Cortex of kidney (tissue), 1 donor: ENCODE measurements at places on chromosomes 7 and 10.

GRCh38 chr7:100119970-100120732 lies 717 bp downstream of the CNPY4 start:
- no peak for DNase-seq

DNA sequence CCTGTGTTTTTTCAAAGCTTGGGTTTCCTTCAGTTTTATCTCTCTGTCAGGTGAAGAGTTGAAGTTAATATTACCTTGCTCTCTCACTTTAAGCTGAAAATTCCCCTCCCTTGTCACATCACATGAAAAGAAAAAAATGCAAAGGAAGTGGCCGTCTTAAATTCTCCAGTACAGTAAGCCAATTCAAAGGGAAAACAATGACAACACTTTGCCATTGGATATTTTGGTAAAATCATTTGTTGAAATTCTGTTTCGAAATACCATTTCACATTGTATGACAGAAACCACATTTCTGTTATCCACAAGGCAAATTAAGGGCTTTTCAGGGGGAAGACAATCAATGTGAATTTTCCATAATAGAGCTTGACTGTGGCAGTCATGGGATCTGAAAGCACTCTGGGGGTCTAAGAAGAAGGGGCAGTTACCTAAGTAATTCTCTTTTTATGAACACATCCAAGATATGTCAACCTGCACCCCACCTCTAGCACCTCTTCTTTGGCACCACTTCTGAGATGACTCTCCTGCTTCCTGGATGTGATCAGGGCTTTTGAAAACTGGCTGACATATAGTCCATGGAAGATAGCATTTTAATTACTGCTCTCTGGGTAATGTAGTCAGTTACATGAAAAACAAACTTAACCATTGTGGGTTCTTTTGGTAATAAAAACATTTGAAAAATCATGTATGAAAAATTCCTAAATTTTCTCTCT lies 63.8 kb downstream of the ENTPD1 start:
- no peak for DNase-seq

GRCh38 chr7:137471128-137471527 lies 127.6 kb upstream of the PTN start:
- no peak for DNase-seq

DNA sequence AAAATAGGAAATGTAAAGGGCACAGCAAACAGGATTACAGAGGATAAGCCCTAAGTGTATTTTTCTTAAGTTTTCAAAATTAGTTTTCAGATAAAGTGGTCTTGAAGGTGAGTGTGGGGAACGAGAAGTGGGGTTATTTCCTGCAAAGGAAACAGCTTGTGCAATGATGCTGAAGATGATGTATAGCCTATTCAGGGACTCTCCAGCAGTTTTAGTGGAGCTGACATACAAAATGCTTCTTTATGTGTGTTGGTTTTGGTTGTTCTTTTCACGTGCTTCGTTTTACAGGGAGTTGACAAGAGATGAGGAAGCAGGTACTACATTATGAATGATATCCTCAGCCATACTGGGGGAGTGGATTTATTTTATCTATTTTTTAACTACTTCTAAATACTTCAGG lies 20.5 kb downstream of the CASD1 start:
- no peak for DNase-seq

- DNase-seq = no peak
These were observed 49.7 kb downstream of the BZW2 start for GRCh38 chr7:16695621-16696237.

DNA sequence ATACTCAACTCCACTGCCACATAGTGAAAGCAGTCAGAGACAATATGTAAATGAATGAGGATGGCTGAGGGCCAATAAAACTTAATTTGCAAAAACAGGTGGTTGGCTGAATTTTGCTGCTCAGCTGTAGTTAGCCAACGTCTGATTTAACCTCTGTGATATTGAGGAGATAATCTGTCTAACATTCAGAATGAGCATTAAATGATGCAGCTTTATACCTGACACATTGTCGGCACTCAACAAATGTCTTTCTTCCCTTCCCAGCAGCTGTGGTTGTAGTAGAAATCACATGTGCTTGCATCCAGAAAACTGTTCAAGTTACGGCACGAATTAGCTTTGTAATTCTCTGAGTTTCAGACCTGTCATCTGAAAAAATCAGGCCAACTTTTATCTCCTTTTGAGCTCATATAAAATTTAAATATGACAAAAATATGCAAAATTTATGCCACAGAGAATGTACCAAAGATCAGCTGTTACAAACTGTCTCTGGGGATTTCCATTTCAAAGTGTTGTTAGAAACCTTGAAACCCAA lies 1239.7 kb downstream of the GATA3 start:
- no peak for DNase-seq

- no peak for DNase-seq
These were observed 38.1 kb upstream of the PIK3AP1 start for GRCh38 chr10:96758423-96758822.

DNA sequence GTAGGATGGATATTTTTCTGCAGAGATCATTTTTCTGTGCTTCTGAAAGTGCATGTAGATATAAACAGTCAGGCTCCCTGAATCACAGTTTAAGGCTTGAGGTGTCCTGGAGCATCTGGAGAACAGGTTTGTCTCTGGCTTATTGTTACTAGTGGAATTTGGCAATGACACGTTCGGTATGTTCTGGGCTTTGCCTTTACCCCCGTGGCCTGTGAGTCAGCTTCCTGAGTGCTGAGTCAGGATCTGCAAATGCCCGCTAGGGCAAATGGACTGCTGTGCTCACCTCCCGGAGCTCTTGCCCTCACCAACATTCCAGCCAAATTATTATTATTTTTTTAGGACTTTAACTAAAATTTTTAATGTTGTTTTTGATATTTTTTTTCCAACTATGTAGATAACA lies 192.5 kb upstream of the PRSS1 start:
- no peak for DNase-seq

GRCh38 chr7:92834507-92835260 lies 1.7 kb downstream of the CDK6 start:
- no peak for DNase-seq
